ENCODE measurements at places on chromosomes 3 and 15.

DNA sequence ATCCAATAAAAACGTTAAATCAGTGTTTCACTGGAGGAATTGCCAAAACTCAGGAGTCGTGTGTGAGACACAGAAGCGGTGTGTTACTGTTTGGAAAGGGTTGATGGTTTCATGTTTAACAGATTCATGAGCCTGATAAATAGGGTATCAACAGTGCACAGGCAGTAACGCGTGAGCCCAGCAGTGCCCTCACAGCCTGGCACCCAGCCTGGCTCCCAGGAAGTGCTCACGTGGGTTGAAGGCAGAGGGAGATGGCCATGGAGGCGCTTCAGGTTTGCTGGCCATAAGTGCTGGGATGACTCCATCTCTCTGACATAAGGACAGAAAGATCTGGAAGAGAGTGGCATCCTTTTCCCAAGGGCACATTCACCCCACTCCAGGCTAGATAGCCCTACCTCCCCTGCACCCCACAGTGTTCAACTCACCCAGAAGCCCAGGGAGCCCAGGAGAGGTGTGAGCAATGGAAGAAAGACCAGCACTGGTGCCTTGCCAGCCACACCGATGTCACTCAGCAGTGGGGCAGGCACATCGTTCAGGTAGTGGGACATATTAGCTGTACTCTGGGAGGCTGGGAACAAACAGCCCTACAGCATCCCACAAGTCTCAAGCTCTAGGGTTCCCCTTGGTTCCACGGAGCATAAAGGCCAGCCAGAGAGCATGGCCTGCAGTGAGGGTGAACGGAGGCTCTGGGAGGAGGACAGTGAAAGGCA is 164.3 kb downstream of the LRRK1 start:
- DNase-seq: no peak

DNA sequence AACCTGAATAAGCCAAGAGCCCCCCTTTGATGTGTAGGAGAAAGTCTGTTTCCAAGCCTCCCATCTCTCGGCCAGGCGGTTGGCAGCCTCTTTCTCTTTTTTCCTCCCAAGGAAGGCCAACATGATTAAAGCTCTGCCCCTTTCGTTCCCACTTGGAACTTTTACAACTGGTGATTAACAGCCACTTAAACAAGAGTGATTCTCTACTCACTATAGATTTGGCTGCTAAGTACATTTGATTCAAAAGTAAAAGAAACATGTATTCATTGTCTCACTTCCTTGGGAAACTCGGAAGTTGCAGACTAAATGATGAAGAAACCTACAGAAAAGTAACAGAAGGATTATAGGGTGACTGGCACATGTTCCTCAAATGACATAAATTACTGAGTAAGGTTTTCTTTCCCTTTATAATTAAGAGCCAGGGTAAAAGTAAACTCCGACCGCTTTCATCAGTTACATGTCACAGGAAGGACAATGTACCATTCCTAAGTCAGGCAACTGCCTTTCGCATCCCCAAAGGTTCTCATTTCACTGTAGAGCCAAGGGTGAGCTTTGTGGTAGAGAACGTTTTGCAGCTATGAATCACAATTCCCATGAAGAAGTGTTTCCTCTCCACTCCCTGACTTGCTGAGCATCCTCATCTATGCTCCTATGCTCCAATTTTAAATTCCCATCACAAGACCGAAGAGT is 72.7 kb downstream of the MB21D2 start:
- peak; percentile 46 for DNase-seq

GRCh38 chr3:120561251-120562045 is 34.7 kb upstream of the NDUFB4 start:
- DNase-seq: peak; percentile 46

- DNase-seq: peak; percentile 98
Observed at GRCh38 chr3:174439331-174440252, 419.5 kb upstream of the NAALADL2 start.

GRCh38 chr3:167163580-167163979 is 216.5 kb downstream of the ZBBX start:
- DNase-seq: no peak

DNA sequence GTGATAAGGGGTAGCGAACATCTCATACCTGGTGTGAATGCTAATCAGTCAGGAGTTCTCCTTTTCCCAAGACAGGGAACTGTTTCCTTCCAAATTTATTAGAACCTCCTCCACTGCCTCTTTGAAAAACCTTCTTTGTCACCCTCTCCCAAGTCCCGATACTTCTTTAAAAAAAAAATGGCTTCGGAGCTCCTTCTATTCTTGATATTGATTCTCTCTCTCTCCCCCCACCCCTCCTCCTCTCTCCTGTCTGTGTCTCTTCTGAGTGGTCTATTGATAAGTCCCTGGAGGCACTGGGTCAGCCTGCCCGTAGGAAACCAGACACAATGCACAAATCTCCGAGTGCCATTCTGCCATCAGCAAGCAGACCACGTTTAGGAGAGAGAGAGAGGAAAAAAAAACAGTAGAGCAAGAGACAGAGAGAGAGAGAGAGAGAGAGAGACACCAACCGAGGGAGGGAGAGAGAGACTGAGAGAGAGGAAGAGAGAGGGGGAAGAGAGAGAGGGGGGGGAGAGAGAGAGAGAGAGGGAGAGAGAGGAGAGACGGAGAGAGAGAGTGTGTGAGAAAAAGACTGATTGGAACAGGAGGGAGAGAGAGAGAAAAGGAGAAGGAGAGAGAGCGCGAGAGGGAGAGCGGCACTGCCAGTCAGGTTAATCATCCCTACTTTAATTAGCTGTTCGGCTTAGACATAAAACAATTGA is 160.9 kb downstream of the TIGIT start:
- no peak for DNase-seq

- DNase-seq: peak; percentile 21
Observed at GRCh38 chr15:59492389-59493377, 54.7 kb downstream of the FAM81A start.

DNA sequence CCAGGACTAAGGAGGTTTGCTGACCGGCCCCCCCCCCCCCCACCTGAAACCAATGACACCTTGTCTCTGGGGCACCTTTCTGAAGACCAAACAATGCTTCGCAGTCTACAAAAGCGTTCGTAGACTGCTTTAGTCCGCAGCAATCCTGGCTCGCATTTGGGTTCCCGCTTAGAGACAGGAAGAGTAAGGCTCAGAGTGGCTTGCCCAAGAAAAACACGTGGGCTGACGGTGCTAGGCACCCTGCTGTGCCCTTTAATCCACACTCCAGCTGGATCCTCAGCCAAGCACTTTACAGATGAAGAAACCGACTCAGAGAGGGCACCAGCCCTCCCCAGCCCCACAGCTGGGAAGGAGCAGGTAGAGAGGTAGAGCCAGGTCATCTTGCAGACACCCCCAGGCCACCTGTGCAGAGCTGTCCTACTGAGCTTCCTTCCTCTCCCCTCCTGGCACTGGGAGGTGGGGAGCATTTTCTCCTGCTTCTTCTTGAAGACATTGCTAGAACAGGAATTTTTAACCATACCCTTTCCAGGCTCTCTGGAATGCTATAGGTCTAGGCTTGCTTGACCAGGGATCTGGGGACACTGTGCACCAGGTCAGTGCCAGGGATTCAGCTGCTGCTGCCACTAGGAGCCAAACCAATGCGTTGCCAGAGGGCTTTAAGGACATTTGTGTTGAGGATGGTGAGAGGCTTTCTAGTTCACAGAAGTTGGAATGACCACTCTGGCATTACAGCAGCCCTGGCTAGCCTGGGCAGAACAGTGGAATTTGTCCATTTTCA is 1.0 kb upstream of the KLF15 start:
- no peak for DNase-seq

- DNase-seq: no peak
Observed at GRCh38 chr3:114730397-114730796, 416.7 kb downstream of the ZBTB20 start.

DNA sequence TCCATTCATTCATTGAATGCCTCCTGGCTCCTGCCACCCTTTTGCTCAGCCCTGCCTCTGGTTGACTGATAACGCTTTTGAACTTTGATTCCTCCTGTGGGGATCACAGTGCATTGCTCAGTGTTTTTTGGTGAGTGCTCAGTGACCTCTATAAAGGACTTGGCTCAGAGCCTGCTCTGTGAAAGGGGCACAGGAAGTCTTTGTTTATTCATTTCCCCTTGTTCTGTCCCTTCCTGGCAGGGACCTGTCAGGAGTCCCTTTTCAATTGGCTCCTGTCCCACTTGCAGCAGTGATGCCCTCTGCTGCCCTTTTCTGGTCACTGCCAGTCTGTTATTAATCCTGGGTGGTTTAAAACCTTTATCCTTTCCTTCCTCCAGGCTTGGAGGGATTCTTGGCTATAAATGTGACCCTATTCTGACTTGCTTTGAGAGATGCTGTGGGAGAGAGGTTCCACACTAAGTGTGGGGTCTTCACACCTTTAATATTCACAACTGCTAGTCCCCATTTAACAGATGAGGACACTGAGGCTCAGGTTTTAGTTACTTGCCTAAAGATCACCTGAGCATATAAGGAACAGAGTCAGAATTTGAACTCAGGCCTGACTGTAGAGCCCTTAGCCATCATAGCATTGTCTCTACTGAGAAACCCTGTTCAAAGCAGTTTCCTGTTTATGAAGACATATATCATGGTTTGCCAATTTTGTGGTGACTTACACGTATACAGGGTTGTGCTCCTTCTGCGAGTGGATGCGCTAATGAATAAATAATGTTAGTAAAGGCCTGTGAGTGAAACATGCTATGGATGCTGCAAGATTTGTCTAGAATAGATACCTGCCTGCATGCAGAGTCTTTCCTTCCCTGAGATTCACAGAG is 23.2 kb upstream of the TATDN2 start:
- DNase-seq: no peak

- no peak for DNase-seq
Observed at GRCh38 chr3:129618186-129618820, 11.8 kb upstream of the PLXND1 start.

DNA sequence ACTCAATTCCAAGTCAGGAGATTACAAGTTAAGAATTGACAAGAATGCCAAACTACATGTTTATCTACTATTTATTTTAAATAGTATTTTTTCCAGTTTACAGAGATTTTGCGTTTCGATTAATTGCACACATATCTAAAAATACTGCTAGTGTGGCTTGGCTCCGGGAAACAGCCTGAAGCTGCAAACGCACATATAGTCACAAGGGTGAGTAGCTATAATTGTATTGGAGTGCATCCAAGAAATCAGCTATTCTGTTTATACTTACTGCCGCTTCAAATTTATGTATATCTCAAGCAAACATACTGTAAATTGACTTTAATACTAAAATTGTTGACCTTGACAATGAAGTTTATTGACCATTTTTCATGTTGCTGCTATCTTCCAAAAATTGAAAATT is 77.0 kb upstream of the PLSCR5 start:
- DNase-seq: no peak

All from AG04450 (cell line).